ENCODE measurements at places on chromosomes 11 and 22.

- peak overlapping the region; percentile 94 for H3K27ac ChIP-seq
- H3K4me3 ChIP-seq: peak overlapping the region; percentile 52
- peaks cover 42% of the 10 kb centered on the region for H3K4me1 ChIP-seq
- no peak for DNase-seq
Observed at GRCh38 chr11:61962213-61963015, 5.0 kb downstream of the FTH1 start.

- no peak overlapping the region for H3K27ac ChIP-seq
- no peak for DNase-seq
- peaks cover 21% of the 10 kb centered on the region for H3K4me1 ChIP-seq
- H3K4me3 ChIP-seq: peak overlapping the region; percentile 32
Observed at GRCh38 chr11:122874991-122875390, 7.6 kb upstream of the JHY start.

DNA sequence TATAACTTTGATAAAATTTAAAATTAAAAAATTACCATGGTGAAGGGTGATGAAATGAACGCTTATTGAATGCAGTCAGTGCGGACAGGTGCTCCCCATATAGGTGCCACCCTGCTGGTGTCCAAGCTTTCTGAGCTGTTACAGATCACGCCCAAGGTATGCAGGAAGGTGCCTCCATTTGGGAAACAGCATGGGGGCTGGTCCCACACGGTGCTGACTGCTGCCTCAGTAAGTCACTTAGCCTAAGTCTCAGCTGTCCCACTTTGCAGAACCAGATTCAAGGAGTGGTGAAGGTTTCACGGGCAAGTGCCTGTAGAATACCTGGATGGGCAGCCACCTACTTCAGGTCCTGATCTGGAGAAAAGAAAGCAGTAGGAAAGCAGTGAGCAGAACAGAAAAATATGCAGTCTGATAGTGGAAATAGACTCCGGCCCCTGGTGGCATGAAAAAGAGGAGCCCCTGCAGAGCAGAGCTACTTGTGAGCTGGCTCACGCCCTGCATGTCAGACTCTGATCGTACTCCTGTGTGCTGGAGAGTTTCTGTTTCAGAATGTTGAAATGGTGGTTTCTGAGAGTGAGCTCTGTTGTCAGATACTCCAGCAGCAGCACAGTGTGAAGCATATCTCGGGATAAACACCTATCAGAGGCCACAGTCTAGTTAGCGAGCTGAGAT is 33.2 kb downstream of the ADORA2A start:
- H3K27me3 ChIP-seq: no peaks in the 10 kb centered on the region
- no peak for DNase-seq
- no peak overlapping the region for H3K4me3 ChIP-seq

GRCh38 chr11:128715691-128716561 is 22.1 kb downstream of the FLI1 start:
- peaks cover 91% of the 10 kb centered on the region for H3K4me1 ChIP-seq
- DNase-seq: no peak
- peak overlapping the region; percentile 71 for H3K4me3 ChIP-seq
- peaks cover 12% of the 10 kb centered on the region for H3K36me3 ChIP-seq
- H3K27me3 ChIP-seq: no peaks in the 10 kb centered on the region

GRCh38 chr11:79864882-79865281 is 424.1 kb upstream of the TENM4 start:
- no peak for DNase-seq
- H3K4me3 ChIP-seq: no peak overlapping the region
- no peaks in the 10 kb centered on the region for H3K4me1 ChIP-seq
- H3K36me3 ChIP-seq: no peaks in the 10 kb centered on the region

DNA sequence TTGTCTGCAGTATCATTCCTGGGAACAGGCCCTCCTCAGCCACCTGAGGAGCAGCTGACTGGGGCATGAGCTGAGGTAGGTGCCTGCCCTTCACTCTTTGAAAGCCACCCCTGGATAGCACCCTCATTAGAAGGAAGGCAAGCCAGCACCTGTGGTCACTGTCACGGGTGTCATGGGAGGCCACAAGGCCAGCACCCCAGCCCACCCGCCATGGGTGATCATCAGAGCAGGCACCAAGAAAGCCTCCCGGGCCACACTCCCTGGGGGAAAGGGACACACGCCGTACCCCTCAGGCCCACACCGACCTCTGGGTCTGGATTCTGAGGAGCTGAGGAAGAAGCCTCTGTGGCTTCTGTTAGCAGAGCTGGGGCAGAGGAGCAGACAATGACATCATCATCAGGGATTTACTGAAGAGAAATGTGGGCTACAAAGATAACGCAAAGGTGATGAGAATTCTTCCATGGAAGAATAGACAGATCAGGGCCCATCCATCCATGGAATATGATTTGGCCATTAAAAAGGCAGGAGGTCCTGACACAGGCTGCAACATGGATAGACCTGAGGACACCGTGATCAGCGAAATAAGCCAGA is 16.7 kb upstream of the NAP1L4 start:
- H3K27ac ChIP-seq: no peak overlapping the region
- H3K27me3 ChIP-seq: no peaks in the 10 kb centered on the region
- H3K4me3 ChIP-seq: no peak overlapping the region
- no peak for DNase-seq

GRCh38 chr11:8584511-8584910 is 9.5 kb downstream of the STK33 start:
- H3K27me3 ChIP-seq: peaks cover 53% of the 10 kb centered on the region
- DNase-seq: no peak
- H3K4me3 ChIP-seq: no peak overlapping the region
- no peaks in the 10 kb centered on the region for H3K4me1 ChIP-seq

DNA sequence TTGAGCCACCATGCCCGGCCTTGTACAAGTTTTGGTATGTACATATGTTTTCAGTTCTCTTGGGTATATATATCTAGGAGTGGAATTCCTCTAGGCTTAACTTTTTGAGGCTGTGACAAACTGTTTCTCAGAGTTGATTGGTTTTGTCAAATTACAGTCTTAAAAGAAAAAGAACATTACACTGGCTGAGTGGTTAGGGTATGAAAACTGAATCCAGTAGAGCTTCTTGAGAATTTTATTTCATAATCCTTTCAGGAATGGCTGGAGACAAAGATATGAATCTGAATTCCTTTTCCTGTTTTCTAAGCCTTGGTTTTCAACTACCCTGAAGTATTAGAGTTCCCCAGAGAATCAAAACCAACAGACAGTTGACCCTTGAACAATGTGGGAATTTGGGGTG is 6.5 kb downstream of the METTL15 start:
- no peak overlapping the region for H3K4me3 ChIP-seq
- peaks cover 11% of the 10 kb centered on the region for H3K36me3 ChIP-seq
- H3K27ac ChIP-seq: no peak overlapping the region
- no peak for DNase-seq

DNA sequence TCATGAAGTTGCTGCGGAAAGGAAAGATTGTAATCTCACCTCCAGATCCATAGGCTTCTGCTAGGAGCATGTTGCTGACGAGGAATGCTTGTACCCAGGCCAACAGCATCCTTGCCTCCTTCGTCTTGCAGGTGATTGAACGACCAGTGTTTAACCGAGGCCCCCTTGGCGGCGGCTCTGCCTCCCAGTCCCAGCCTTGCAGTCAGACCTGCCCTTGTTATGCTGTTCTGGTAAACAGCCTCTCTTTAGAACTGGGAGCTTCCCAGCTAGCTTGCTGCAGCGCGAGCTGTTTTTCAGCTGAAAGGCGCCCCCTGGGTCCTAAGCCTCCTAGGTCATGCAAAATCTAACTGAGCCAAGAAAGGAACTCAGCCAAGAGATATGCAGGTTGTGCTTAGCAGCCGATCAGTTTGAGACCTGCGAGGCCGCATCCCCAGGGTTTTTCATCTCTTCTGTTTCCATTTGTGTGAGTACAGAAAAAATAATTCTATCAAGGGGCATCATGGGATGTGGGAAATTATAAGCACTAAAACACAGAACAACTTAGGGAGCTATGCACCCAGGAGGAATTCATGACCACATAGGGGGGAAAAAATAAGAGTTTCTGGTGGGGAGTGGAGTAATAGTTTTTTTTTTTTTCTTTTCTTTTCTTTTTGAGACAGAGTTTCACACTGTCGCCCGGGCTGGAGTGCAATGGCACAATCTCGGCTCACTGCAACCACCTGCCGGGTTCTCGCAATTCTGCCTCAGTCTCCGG is at the start of gene PIK3IP1:
PIK3IP1 (minus strand) TSS at position 253 of the 754 bp plus-strand sequence; CDS start at position 109, 144 bp downstream.
- no peaks in the 10 kb centered on the region for H3K27me3 ChIP-seq
- H3K36me3 ChIP-seq: peaks cover 53% of the 10 kb centered on the region
- peaks cover 58% of the 10 kb centered on the region for H3K4me1 ChIP-seq
- H3K27ac ChIP-seq: peak within 1 kb of the TSS; percentile 100
- DNase-seq: peak; percentile 74
- H3K4me3 ChIP-seq: peak within 1 kb of the TSS; percentile 97

- no peak overlapping the region for H3K27ac ChIP-seq
- no peaks in the 10 kb centered on the region for H3K27me3 ChIP-seq
- H3K4me1 ChIP-seq: no peaks in the 10 kb centered on the region
- DNase-seq: no peak
- H3K36me3 ChIP-seq: no peaks in the 10 kb centered on the region
- H3K4me3 ChIP-seq: no peak overlapping the region
Observed at GRCh38 chr11:131397675-131398074, 27.3 kb downstream of the NTM start.

GRCh38 chr11:80365980-80366379 is 925.1 kb upstream of the TENM4 start:
- H3K4me1 ChIP-seq: no peaks in the 10 kb centered on the region
- no peak overlapping the region for H3K27ac ChIP-seq
- DNase-seq: no peak

GRCh38 chr11:126100716-126101115 is 38.0 kb upstream of the CDON start:
- DNase-seq: no peak
- no peaks in the 10 kb centered on the region for H3K4me1 ChIP-seq
- H3K36me3 ChIP-seq: no peaks in the 10 kb centered on the region
- H3K27me3 ChIP-seq: peaks cover 40% of the 10 kb centered on the region
- no peak overlapping the region for H3K4me3 ChIP-seq
- H3K27ac ChIP-seq: no peak overlapping the region

DNA sequence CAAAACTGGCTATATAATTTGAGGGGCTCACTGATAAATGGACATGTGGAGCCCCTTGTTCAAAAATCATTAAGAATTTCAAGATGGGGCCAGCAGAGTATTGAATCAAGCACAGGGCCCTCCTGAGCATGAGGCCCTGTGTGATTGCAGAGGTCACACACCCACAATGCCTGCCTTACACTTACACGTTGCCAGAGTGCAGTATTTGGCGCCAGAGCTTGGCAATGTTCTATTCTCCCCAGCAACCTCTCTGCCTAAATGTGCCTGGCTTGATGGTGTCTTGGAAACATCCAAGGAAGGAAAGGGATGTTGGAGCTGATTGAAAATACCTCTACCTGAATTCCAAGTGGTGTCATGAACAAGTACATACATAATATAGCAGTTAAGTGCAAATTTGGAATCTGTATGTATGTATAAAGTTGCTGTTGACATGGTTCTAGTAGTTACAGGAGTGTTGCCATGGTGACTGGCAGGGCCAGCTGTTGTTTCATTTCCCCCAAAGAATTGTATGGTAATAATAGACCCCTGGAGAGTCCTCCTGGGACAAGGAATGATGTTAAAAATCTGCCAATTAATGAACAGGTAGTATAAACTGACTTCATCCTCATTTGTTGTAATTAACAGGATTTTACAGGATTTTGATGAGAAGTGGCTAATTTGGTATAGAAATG is 205.7 kb upstream of the NAV2 start:
- no peak for DNase-seq
- peaks cover 79% of the 10 kb centered on the region for H3K27me3 ChIP-seq
- no peak overlapping the region for H3K27ac ChIP-seq
- no peaks in the 10 kb centered on the region for H3K36me3 ChIP-seq
- no peaks in the 10 kb centered on the region for H3K4me1 ChIP-seq

GRCh38 chr11:116126562-116126961 is 622.3 kb upstream of the CADM1 start:
- peaks cover 2% of the 10 kb centered on the region for H3K36me3 ChIP-seq
- H3K27ac ChIP-seq: no peak overlapping the region
- no peaks in the 10 kb centered on the region for H3K27me3 ChIP-seq
- no peak for DNase-seq

DNA sequence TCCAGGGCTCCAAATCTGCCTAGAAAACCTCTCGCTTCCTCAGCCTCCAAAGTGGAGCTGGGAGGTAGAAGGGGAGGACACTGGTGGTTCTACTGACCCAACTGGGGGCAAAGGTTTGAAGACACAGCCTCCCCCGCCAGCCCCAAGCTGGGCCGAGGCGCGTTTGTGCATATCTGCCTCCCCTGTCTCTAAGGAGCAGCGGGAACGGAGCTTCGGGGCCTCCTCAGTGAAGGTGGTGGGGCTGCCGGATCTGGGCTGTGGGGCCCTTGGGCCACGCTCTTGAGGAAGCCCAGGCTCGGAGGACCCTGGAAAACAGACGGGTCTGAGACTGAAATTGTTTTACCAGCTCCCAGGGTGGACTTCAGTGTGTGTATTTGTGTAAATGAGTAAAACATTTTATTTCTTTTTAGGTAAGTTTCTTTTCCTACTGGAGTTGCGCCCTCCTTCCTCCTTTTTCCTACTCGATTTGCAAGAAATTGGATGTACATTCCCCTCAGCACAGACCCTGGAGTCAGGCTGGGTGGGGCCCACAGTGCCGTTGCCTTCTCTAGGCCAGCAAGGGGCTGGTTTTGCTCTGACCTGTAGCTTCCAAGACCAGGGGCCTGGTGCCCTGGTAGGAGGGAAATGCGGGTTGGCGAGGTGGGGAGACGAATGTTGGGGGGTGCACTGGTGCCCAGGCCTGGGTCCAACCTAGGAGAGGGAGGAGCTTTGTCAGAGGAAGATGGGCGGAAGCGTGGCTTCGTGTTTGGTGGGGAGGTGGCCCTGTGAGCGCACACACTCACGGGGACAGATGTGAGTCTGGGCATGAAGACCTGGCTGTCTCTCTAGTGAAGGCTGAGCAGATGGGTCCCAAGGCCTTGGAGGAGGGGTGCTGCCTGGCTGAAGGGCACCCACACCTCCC is 50.6 kb downstream of the ST14 start:
- no peak overlapping the region for H3K4me3 ChIP-seq
- no peaks in the 10 kb centered on the region for H3K4me1 ChIP-seq
- peaks cover 18% of the 10 kb centered on the region for H3K27me3 ChIP-seq
- H3K27ac ChIP-seq: peak overlapping the region; percentile 14

GRCh38 chr11:115391598-115391997 is 112.6 kb downstream of the CADM1 start:
- H3K27ac ChIP-seq: no peak overlapping the region
- DNase-seq: no peak
- H3K36me3 ChIP-seq: no peaks in the 10 kb centered on the region
- H3K4me1 ChIP-seq: no peaks in the 10 kb centered on the region
- no peak overlapping the region for H3K4me3 ChIP-seq

GRCh38 chr11:108632041-108632704 is 32.7 kb upstream of the DDX10 start:
- H3K36me3 ChIP-seq: peaks cover 2% of the 10 kb centered on the region
- no peaks in the 10 kb centered on the region for H3K4me1 ChIP-seq
- H3K27ac ChIP-seq: no peak overlapping the region
- no peak for DNase-seq
- no peak overlapping the region for H3K4me3 ChIP-seq

Measured in central memory CD8-positive, alpha-beta T cell (primary cell).